Effector memory CD8-positive, alpha-beta T cell (primary cell): ENCODE measurements at places on chromosomes 3 and 15.

- no peak for DNase-seq
Measured at GRCh38 chr3:116078561-116078960, 366.7 kb downstream of the LSAMP start.

DNA sequence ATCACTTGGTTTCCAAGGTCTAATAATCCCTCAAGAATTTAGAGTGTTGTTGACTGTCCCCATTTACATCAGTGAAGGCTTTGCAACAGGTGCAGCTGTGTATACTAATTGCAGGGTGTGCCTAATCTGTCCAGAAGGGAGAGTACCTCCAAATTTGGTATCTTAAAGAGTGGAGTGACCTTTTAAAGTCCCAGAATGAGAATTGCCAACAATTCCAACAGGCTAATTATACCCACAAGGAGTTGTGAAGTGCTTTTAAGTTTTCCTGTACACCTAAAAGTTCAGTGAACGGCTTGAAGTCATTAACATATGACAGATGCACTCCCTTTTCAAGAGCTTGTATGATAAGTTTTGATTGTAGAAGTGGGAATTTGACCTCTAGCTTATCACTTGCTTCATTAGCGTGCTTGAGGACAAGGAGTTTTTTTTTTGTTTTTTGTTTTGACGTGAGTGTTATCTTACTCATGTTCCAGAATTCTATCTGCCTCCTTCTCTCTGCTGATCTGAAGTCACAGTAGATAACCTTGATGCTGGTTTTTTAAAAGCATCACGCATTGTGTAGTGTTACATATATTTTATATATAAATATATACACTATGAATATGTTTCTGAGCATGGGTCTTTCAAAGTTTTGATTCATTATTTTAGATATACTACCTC lies 26.3 kb downstream of the CDIN1 start:
- DNase-seq: no peak

GRCh38 chr15:63597821-63598220 lies 634 bp downstream of the FBXL22 start:
- no peak for DNase-seq

- DNase-seq: no peak
Measured at GRCh38 chr3:144151983-144152382, 180.4 kb downstream of the DIPK2A start.

GRCh38 chr3:46539443-46540005 lies 26.6 kb downstream of the LRRC2 start:
- DNase-seq: no peak
